ENCODE measurements at places on chromosomes 7 and 10.

DNA sequence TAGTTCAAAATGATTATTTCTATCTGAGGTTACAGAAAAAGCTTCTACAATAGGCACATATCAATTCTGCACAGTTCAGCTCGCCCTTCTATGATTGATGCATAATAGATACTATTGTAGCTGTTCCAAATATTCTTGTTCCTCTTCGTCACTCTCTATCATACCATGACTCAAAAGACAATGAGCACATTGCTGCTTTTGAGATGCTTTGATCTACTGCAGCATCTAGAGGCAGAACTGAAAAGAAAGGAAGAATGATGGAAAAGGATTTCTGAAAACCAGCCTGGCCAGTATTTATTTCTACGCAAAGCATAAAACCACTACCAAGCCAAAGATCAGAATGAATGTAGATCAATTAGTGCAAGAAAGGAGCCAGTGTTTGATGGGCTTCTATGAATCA lies 59.3 kb upstream of the PLXDC2 start:
- DNase-seq: no peak

GRCh38 chr7:131499801-131500200 lies 56.6 kb downstream of the PODXL start:
- DNase-seq: no peak

DNA sequence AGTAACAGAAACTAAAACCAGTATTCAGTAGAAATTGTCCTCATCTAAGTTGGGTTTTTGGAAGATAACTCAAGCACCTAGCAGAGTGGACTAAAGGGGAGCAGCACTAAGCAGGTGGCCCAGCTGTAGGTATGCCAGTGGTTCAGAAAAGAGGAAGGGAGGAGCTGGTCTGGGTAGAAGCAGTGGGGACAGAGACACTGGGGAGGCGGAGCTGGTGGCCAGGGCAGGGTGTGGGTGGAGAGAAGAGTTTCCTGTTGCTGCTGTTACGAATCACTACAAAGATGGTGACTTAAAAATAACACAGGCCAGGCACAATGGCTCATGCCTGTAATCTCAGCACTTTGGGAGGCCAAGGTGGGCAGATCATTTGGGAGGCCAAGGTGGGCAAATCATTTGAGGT lies 136.2 kb downstream of the WDR11 start:
- DNase-seq: no peak

- no peak for DNase-seq
Observed at GRCh38 chr7:125878235-125878956, 948.8 kb upstream of the POT1 start.

DNA sequence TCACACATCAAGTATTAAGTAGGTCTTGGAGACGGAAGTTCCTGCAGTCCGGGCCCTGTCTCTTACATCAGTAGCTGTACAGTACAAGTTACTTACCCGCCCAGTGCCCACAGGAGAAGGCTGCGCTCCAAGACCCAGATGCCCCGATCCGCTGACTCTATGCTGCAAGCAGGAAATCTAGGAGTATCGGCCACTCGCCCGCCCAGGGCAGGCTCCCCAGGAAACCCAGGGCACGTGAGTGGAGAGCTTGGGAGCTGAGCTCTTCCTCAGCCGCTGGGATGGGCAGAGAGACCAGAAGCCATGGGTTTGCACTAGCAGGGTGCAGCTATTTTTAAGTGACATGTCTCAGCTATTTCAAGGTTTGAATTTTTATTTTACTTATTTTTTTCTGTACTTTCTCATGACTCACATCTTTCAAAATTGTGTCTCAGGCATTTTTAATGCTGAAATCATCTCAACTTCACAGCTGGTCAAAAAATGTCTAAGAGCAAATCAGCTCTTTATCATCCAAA lies 1.9 kb upstream of the GPER1 start:
- no peak for DNase-seq

- no peak for DNase-seq
Observed at GRCh38 chr7:98870807-98871491, 1.1 kb upstream of the TMEM130 start.

DNA sequence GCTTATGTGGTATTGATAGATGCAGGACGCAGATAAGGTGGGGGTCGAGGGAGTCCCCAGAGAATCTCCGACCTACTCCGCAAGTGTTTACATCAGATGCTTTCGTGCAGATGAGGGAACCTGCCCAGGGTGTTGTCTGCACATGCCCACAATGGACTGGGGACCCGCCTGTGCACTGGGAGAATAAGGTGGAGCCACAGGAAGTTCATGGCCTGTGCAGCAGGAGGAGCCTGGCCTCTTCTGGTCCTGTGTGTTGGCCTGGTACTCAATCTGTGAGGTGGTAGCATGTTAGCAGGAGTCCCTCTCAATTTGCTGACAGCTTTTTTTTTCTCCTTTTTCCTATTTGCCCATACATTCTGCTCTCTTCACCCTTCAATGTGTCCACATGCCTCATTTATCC lies 54.1 kb upstream of the AKR1C1 start:
- no peak for DNase-seq

- no peak for DNase-seq
Observed at GRCh38 chr7:127532736-127533135, 52.7 kb downstream of the GCC1 start.

DNA sequence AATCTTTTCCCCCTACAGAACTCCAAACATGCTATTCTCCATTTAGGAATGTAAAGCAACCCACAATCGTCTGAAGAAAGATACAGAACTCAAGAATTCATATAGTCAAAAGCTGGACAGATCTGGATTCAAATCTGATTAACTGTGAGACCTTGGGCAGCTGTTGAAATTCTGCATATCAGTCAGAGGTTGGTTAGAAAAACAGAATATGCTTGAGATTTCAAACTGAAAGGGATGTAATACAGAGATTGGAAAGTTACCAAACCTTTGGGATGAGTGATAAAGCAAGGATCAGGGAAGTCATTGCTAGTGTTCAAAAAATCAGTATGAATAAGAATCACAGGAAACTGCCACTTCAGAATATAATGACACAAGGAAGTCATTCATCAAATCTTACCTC lies 406.6 kb downstream of the HTR7 start:
- DNase-seq: no peak

DNA sequence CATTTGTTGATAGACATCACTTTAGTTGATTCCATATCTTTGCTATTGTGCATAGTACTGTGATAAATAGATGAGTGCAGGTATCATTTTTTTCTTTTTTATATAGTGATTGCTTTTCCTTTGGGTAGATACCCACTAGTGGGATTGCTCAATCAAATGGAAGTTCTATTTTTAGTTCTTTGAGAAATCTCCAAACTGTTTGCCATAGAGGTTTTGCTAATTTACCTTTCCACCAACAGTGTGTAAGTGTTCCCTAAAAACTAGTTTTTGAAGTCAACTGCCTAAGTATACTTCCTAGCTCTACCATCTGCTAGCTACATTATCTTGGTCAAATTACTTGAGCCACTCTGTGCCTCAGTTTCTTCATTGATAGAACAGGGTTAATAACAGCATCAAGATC lies 31.5 kb upstream of the RSBN1L start:
- no peak for DNase-seq

DNA sequence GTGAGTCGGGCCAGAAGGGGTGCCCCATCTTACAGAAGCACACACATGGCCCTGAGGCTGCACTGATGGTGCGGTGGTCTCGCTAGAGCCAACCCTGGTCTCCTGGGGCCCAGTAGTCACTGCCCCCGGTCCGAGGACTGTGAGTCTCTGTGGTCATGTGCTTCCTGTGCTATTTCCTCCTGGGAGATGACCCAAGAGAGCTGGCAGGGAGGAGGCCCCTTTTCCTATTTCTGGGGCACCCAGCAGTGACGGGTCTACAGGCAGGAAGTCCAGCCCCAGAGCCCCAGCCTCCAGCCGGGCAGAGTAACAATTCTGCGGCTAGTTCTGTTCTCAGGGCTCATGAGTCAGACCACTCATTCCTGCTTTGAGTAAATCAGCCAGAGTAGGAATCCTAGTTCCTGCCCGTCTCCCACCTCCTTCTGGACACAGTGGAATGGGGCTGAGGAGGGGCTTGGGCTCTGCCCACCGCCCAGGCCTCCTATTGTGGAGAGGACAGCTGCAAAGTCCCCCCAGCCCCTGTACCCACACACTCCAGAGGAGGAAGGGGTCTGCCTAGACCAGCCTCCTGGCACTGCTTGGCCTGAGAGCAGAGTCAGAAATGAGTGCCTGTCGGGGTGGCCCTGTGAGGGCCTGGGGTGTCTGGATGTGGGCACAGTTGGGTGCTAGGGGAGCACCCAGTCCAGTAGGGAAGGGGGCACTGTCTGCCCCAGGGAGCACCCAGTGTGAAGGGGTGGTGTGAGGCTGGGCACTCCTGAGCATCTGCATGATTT lies 80.5 kb upstream of the PPIF start:
- DNase-seq: no peak

GRCh38 chr7:39838326-39838725 lies 111.7 kb upstream of the CDK13 start:
- DNase-seq: no peak

DNA sequence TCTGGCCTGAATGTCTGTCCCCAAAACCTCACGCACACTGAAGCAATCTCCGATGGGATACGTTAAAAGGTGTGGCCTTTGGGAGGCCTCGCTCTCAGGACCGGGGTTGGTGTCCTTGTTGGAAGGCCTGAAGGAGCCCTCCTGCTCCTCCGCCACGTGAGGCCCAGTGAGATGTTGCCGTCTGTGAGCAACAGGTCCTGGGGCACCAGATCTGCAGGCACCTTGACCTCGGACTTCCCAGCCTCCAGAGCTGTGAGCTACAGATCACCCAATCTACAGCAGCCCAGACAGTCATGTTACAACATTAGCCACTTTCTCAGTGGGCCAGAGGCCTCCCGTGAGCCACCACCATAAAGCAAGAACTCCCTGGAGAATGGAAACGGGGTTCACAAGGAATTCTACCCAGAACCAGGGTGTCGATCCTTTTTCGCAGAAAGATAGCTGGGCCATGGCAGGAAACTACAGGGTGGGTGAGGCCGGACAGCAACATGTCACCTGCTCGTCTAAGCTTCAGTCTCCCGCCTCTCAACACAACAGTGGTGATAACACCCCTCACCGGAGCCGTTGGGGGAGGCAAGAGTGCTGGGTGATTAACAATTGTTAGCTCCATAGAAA lies 87.0 kb downstream of the DIP2C start:
- no peak for DNase-seq
